ENCODE measurements at places on chromosomes 13 and 19. TPM values are rescaled to one million over a fixed set of nuclear protein-coding genes. Genes with fewer than 3 reads are reported as not detected.

The HNRNPM gene
- total RNA-seq, result 37.2 TPM

The SIGLEC12 gene
- not detected for total RNA-seq

The WDR87 gene
- total RNA-seq, result under 0.01 TPM

The NXNL1 gene
- total RNA-seq, result not detected

The LPAR6 gene
- total RNA-seq, result 11.8 TPM

The SPACA4 gene
- not detected for total RNA-seq

The OR7A5 gene
- not detected for total RNA-seq

The RAB3A gene
- total RNA-seq, result 1.6 TPM

The NFIX gene
- total RNA-seq, result 135 TPM

The HCST gene
- not detected for total RNA-seq

The GPATCH1 gene
- total RNA-seq, result 7.5 TPM

The MRPS12 gene
- 15.7 TPM for total RNA-seq

The ADGRE2 gene
- total RNA-seq, result not detected

The SLC8A2 gene
- total RNA-seq, result not detected

The ZNF888 gene
- 6.1 TPM for total RNA-seq

The GRIK5 gene
- 0.32 TPM for total RNA-seq

The CAMSAP3 gene
- total RNA-seq, result not detected

The SYCN gene
- total RNA-seq, result not detected

The C5AR1 gene
- total RNA-seq, result 0.49 TPM

The PEAK3 gene
- under 0.01 TPM for total RNA-seq

The ZSCAN5A gene
- 7.8 TPM for total RNA-seq

The KLK2 gene
- total RNA-seq, result not detected

The CYP2S1 gene
- total RNA-seq, result not detected

The COX7A1 gene
- 13.3 TPM for total RNA-seq

The GPR183 gene
- total RNA-seq, result 0.97 TPM

The ZSCAN4 gene
- not detected for total RNA-seq

The BRSK1 gene
- total RNA-seq, result 5.1 TPM

The ZNF544 gene
- 33.3 TPM for total RNA-seq

The ZNF729 gene
- not detected for total RNA-seq

The TSKS gene
- total RNA-seq, result not detected

The ARHGAP33 gene
- 6.8 TPM for total RNA-seq

The PODNL1 gene
- 7.2 TPM for total RNA-seq

The PLVAP gene
- total RNA-seq, result not detected

The ZNF865 gene
- 2.4 TPM for total RNA-seq

The RGCC gene
- 151 TPM for total RNA-seq

The ZNF222 gene
- 6.2 TPM for total RNA-seq

The TYROBP gene
- total RNA-seq, result not detected

The ARHGEF7 gene
- total RNA-seq, result 40.4 TPM

The ZNF677 gene
- total RNA-seq, result 29.4 TPM

The PGLYRP1 gene
- total RNA-seq, result not detected

The PALM gene
- 0.97 TPM for total RNA-seq

The CNFN gene
- total RNA-seq, result not detected

The SOX1 gene
- not detected for total RNA-seq

The FXYD7 gene
- total RNA-seq, result not detected

The CHMP2A gene
- total RNA-seq, result 70.1 TPM

The FPR3 gene
- not detected for total RNA-seq

The ZNF66 gene
- 3.1 TPM for total RNA-seq

The DIRAS1 gene
- total RNA-seq, result 2.8 TPM

The SPPL2B gene
- 29.3 TPM for total RNA-seq

The CYP2F1 gene
- not detected for total RNA-seq

The ADM5 gene
- 0.36 TPM for total RNA-seq

The UNC13A gene
- total RNA-seq, result 0.16 TPM

The PCDH8 gene
- not detected for total RNA-seq

The F10 gene
- 10.6 TPM for total RNA-seq

The U2AF1L4 gene
- total RNA-seq, result 6.8 TPM

The ZFP36 gene
- total RNA-seq, result 19.0 TPM

All from hair follicle dermal papilla cell (primary cell).